ENCODE measurements at places on chromosomes 6 and 20.
A peak's percentile ranks its signal among the peaks of the same experiment; 100 is the strongest.

GRCh38 chr20:36336954-36337704 is 31.0 kb downstream of the DLGAP4 start:
- no peak for DNase-seq

DNA sequence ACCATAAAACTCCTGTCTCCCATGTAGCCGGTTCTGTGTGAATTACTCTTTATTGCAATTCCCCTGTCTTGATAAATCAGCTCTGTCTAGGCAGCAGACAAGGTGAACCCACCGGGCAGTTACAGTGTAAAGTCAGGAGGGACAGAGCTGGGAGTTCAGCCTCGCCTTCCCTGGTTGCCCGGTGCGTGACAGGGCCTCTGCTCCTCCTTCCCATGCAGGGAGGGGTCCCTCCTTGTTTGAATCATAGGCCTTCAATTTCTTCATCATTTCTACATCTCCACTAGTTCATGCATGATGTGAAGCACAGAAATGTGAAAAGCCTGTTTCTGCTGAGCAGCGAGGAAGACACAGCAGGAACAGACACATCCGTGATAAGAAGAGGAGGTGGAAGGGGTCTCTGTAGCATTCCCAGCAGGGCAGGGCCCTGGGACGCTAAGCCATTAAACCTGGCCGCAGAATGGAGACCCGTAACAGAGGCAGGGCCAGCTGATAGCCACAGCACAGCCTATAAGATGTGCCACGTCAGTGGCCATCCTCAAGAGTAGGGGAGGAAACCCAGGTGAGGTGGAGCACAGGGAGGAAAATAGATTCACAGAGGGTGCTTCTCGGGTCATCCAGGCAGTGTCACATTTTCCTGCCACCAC is 106.7 kb upstream of the CST7 start:
- no peak for DNase-seq

- DNase-seq: no peak
Measured at GRCh38 chr20:22590662-22591061, 6.3 kb upstream of the FOXA2 start.

DNA sequence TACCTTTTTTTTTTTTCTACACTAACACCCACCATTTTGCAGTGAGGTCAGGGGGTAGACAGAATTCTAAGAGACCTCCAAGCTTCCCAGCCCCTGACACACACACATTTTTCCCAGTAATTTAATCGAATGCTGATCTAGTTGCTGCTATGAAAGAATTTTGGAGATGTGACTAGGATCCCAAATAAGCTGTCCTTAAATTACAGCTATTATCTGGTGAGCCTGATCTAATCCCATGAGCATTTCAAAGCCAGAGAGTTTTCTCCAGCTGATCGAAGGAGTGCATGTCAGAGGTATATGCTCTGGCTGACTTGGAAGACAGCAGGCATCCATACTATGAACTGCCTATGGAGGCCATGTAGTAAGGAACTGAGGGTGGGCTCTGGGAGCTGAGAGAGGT is 503.8 kb upstream of the MARCKS start:
- DNase-seq: no peak

- no peak for DNase-seq
Measured at GRCh38 chr20:1741309-1742048, 83.9 kb upstream of the SIRPG start.

- no peak for DNase-seq
Measured at GRCh38 chr6:65505736-65506135, 201.3 kb downstream of the EYS start.

DNA sequence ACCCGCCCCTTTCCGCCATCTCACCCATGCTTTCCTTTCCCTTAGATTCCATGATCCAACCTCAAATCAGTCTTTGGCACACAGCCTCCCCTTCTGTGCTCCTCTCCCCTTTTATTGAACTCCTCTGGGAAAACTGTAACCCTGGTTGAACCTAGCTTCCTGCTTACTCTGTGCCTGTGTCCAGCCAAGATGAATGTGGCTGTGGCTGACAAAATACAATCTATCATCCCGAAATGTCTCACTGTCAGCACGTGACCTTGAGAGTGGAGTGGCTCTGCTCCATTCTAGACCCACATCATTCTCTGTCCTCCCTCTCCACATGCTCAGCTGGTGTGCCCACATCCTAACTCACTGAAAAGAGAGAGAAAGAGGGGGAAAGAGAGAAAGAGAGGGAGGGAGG is 11.0 kb downstream of the NCR2 start:
- no peak for DNase-seq

- DNase-seq: no peak
Measured at GRCh38 chr6:71228461-71229041, 60.1 kb upstream of the OGFRL1 start.

GRCh38 chr20:4289875-4290274 is 274.5 kb upstream of the RNF24 start:
- no peak for DNase-seq

- peak; percentile 51 for DNase-seq
Measured at GRCh38 chr20:62117658-62118057, 4.6 kb upstream of the LSM14B start.

- DNase-seq: no peak
Measured at GRCh38 chr6:47690214-47690613, 8.2 kb upstream of the ADGRF4 start.

DNA sequence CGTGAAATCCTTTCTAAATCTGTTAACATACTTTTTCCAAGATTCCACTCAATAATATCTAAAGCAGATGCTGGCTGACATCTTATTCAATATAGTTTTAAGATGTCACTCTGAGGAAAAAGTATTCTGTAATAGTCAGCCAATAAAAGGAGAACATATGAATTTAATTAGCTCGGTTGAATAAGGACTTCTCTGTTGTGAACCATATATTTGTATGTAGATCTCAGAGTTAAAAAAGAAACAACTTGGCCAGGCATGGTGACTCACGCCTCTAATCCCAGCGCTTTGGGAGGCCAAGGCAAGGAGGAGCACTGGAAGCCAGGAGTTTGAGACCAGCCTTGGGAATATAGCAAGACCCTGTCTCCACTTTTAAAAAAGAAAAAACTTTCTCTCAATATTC is 7.4 kb upstream of the CD24 start:
- no peak for DNase-seq

- peak; percentile 45 for DNase-seq
Measured at GRCh38 chr20:19628570-19629134, 129.4 kb upstream of the RIN2 start.

DNA sequence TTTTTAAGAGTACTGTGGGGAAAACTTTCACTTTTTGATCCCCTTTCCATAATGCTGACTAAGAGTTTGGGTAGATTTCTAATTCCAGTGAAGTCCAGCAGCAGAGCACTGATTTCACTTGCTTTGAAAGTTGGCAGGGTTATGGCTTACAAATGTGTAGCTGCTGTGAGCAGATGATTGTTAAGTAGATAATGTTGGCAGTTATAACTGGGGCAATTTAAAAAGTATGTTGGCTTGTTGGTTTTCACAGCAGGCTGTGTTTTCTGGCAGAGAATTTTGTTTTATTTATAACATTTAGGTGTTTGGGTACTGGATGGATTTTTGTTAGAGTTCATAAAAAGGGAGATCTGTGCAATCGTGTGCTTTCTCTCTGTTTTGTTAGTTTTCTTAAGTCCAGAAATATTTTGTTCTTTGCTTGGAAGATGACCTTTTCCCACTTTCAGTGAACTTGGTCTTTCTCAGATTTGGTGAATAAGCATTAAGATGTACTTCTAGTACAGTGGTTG is 31.4 kb downstream of the AFDN start:
- DNase-seq: no peak

DNA sequence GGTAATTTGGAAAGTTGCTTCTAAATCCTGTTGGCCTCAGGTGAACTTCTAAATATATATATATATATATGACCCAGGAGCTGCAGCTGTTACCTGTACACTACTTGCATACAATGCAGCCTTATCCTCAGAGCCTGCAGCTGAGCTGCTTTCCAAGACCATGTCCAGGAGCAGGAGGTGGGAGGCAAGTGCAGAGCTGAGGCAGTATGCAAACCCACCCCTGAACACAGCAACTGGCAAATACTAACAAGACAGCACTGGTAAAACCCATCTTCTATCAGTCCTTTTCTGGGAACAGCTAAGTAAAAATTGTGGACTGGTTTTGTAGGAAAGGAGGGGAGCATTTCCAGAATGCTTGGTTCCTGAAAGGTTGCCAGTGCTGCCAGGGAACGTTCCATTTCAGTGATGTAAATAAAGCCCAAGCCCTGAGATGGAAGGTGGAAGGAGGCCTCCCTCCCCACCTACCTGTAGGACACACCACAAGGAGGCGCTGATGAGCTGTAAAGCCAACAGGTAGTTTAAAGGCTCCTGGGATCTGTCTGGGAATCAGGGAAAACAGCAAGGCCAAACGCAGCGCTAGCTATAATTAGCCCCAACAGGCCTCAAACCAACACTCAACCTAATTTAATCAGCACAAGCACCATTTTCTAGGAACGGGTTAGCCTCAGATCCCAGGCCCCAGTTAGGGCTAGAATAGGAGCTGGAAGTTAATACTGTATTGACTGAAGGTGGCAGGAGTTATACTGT is 93.8 kb upstream of the MAP7 start:
- peak; percentile 72 for DNase-seq

DNA sequence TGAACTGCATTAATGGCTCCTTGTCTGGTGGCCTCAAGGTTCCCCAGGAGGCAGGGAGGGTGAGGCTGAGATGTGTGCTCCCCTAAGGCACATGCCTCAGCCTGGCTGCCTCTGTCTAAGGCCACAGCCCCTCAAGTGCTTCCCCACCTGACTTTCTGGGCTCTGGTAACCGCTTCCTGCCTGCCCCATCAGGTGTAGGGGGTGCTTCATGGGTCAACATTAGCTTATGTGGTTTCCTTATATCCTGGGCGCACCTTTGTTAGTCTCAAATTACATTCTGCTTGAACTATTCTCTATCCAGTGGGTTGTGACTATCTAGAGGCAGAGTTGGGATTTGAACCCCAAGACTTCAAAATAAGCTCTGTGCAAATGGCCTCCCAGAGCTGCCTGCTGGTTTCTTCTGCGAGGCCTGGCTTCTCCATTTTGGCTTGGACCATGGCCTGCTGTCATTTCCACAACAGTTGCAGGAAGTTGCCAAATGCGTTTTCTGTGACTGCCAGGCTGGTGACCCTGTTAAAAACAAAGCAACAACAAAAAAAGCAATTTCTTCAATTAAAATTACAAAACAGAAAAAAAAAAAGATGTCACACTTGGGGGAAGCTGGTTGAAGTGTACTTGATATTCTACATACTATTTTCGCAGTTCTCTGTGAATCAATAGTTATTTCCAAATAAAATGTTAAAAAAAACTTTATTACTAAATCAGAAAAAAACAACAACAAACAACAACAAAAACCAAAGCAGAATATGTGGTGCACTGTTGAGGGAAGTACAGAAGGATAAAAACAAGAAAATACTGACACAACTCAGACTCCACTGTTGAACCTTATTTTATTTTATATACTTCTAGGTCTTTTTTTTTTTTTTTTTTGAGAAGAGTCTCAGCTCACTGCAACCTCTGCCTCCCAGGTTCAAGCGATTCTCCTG is 20.0 kb upstream of the ZNFX1 start:
- DNase-seq: no peak

DNA sequence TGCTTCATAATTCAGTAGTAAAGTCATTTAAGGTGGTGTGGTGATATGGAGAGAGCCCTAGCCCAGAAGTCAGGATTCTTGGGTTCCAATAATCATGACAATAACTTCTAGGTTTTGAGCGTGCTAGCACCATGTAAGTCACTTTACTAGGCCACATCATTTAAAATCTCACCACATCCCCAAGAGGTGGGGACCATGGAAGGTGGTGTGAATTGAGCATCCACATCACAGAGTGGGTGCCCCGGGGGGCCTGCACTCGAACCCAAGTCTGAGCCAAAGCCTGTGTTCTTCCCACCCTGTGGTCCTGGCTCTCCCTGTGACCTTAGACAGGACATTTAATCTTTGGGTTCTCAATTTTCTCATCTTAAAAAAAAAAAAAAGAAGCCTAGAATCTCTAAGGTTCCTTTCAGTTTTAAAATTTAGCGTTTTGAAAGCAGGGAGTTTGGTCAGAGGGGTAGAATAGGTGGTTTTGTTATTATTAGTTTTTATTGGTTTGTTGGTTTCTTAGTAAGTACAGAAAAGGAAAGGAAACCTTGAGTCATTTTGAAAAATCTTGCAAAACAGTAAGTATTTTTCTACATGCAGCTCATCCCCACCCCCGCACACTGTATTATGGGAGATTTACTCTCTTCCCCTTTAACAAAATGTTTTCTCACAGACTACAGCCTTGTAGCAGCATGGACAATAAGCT is 26.4 kb downstream of the ARMC2 start:
- peak; percentile 59 for DNase-seq

GRCh38 chr20:62469352-62469751 is 6.4 kb downstream of the GATA5 start:
- DNase-seq: no peak

- DNase-seq: no peak
Measured at GRCh38 chr6:157072128-157072527, 251.2 kb downstream of the TMEM242 start.

DNA sequence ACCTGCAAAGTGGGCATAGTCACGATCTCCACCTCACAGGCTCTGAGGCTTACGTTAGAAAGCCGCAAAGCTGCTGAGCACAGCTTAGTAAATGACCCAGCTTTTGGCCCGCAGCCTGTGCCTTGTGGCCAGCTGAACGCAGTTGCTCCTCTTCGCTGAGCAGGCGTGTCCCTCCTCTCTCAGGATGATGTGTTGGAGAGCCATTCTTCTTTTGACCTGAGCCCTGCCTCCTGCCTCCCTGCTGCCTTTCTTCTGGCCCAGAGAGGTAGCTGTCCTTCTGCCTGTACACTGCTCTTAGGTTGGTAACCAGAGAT is 47.6 kb upstream of the MYL9 start:
- DNase-seq: no peak

DNA sequence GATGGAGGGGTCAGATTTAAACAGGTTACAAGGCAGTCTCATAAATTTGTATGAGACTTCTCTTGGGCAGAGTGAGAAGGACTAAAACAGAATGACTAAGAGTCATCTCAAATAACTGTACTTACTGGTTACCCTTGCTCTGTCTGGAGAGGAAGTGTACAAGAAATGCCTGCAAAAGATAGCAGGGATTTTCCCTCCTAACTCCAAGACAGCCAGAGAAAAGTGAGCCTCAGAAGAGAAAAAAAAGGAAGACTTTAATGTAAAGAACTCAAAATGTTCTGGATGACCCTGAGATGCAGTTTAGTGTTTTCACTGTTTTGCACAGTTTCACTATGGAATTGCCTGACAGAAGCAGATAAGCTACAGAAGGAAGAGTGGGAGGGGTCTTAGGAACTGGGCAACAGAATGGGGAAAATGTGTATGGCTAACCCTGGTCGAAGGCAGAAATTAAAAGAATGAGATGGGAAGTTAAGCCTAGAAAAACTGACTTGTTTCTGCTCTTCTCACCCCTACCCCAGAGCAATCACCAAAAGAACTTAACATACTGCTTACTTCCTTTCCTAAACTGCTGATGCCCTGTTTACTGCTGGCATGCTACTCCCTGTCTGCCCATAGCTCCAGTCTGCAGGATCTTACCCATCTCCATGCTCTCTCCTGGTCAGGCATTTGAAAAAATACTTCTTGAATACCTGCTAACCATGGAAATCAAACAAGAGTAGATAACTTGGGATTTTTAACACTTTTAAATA is 98.1 kb upstream of the MARCKS start:
- DNase-seq: no peak

GRCh38 chr6:28212510-28213212 is 12.4 kb upstream of the ZSCAN9 start:
- DNase-seq: peak; percentile 83

Data from stimulated activated CD4-positive, alpha-beta T cell treated with anti-CD3 and anti-CD28 coated beads, Interleukin-1b, Interleukin-23, amount 100 ng/mL, for 48 hours (primary cell).